CD4-positive, alpha-beta T cell treated with Interleukin-15 for 1 hour (primary cell): ENCODE measurements at places on chromosomes 7 and 10.

DNA sequence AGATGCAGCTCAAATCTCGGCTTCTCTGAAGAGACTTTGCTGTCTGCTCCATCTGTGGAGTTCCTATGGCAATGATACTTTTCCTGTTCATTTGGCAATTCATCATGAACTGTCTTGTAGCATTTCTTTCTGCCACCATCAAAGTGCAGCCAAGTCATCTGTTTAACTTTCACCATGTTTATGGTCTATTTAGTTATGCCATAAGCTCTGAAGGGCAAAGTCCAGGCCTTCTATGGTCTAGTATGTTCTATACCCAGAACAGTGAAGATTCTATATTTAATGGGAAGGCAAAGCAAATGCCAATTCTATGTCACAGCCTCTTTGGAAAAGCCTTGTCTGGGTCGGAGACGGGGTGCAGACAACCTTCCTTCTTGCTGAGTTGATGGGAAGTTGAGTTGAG is 472.6 kb downstream of the PLXNA4 start:
- DNase-seq: no peak

GRCh38 chr7:121608785-121609184 is 212.7 kb upstream of the FAM3C start:
- no peak for DNase-seq

DNA sequence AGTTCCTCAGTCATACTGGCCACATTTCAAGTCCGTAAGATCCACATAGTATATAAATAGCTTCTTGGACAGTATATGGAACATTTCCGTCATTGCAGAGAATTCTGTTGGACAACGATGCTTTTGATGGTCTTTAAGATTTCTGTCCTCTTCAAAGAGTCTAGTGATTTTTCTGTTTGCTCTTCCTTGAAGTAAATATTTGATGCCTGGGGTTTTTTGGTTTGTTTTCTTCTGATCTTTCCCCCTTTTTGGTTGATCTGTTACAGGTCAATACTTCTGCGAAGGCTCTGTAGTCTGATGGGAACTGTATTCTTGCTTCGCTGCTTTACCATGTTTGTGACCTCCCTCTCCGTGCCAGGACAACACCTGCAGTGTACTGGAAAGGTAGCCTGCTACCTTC is 42.3 kb upstream of the VDAC2 start:
- no peak for DNase-seq

DNA sequence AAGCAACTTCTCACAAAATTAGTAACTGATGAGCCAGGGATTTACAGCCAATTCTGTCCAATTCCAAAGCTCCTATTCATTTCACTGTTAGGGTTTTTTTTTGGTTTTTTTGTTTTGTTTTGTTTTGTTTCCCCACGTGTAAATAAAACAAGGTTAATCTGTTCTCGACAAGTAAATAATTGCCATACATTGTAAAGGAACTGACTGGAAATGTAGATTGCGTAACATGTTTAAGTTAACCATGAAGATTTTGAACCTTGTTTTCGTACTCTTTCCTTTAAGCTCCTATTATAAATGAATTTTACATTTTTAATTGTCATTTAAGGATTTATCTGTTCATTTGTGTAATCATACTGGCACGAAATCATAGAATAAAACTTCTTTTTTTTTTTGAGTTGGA is 42.0 kb upstream of the FOXP2 start:
- no peak for DNase-seq

DNA sequence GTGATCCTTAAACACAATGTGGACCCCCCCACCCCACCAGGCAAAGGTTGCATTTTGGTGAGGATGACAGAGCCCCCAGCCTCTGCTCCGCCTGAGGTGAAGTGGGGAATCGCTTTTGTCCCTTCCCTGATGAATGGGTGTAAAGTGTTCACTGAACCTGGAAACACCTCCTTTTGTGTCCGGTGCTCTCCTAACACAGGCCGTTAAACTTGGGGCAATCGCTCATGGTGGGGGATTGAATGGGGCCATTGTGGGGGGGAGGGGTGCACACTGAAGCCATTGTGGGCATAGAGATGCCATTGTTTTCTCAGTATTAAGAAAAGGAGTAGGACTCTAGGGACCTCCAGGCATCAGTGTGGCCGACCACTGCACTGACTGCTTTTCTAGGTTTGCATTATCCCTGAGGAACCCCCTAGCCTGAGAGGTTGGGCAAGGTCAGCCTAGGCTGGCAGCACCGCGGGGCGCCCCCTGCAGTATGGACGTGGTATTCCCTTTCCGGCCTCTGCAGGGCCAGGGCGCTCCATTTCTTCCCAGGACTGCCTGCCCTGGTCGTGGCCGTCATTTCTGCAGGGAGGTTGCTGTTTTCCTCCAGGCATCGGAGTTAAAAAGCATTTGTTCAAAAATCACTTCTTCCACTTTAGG is 158.3 kb downstream of the TCF7L2 start:
- DNase-seq: no peak

- DNase-seq: no peak
Measured at GRCh38 chr10:18278181-18278580, 138.0 kb downstream of the CACNB2 start.

- DNase-seq: no peak
Measured at GRCh38 chr10:110459600-110459999, 38.1 kb upstream of the DUSP5 start.

DNA sequence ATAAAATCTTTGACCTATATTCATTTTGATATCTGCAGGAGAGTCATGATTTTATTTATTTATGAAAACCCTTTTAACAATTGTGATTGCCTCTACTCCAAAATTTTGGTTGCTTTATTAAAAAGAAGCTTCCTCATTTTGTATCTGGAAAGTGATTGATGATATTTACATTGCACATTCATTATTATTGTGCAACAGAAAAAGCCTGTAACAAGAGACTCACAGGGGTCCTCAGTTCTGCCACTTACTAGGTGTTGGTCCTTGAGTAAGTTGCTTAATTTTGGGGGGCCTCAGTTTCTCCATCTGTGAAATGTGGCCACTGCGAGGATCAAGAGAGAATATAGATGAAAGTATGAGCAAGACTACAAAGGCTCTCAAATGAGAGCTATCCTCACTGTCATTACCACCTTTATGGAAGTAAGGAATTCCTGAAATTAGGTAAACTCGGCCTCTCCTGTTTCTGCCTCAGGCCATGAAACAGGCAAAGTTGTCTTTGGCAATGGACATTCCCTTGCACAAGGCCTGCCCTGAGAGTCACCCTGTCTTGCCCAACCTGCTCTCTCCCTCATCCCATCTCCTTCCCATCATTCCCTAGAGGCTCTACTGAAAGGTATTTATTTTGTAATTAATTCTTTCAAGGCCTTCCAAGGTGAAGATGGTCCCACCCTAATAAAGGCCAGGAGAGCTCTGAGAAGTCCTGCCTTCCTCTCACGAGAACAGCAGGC is 66.1 kb upstream of the ABLIM1 start:
- no peak for DNase-seq

DNA sequence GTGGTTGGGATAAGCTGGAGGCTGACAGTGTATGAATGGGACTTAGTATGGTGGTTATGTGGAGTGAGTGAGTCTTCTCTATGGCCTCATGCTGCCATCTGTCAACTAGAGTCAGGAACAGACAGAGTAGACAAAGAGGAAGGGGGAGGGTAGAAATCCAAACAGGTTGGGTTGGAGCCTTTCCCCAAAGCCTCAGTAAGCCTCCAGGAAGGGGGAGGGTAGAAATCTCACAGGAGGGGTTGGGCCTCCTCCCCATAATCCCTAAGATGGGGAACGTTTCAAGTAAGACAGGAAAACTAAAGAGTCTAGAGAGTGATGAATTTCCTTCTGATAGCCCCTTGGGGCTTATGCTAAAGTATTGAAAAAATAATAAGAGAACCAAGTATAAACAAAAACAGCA is 2.0 kb upstream of the AKR1B15 start:
- DNase-seq: no peak

- DNase-seq: no peak
Measured at GRCh38 chr7:102080019-102080433, 206.6 kb upstream of the SH2B2 start.

GRCh38 chr7:112143136-112143535 is 63.1 kb downstream of the DOCK4 start:
- DNase-seq: no peak

DNA sequence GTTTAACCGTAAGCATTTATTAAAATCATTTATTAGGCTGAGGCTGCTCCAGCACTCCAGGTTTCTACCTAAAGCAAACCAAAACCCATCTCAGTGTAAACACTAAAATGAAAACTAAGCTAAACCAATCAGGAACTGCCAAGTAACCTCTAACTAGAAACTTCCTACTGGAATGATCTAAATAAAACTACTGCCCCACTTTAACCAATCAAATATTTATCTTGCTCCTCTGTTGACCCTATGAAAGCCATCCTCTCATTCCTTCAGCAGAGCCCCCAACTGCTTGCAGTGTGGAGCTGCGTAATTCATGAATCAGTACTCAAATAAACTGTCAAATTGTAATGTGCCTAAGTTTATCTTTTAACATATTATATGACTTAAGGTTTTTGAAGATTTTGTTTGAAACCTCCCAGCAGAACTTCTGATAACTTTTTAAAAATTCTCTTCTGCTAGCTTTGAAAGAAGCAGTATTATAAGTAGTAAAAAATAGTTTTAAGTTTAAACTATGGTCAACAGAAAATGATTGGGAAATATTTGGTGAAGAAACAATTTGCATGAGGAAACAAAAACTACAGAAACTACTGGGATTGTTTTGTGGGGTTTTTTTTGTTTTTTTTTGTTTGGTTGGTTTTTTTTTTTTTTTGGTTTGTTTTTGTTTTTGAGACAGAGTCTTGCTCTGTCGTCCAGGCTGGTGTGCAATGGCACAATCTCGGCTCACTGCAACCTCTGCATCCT is 47.4 kb downstream of the GPR37 start:
- no peak for DNase-seq

GRCh38 chr7:148503900-148504487 is 86.6 kb upstream of the C7orf33 start:
- DNase-seq: no peak

GRCh38 chr10:88989824-88990383 is 694 bp upstream of the FAS start:
- peak; percentile 22 for DNase-seq

- no peak for DNase-seq
Measured at GRCh38 chr7:516606-517456, 2.8 kb downstream of the PDGFA start.

DNA sequence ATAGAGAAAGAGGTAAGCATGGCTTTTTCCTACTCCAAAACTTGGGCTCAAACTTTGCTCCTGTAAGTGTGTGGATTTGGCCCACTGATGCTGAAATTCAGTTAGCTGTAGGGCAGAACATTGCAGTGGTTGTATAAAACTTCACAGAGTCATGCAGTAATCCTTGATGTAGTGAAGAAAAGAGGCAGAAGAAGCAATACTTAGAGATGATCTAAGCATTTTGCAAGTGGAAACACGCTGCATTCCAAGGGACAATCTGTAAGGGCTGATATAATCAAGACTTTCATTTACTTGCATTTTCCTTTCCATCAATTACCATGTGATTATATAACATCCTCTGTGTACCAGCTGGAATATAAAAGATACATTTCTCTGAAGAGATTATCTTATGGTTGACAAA is 338.8 kb downstream of the DNAJB9 start:
- no peak for DNase-seq

- DNase-seq: no peak
Measured at GRCh38 chr10:23284155-23284554, 60.4 kb downstream of the C10orf67 start.

DNA sequence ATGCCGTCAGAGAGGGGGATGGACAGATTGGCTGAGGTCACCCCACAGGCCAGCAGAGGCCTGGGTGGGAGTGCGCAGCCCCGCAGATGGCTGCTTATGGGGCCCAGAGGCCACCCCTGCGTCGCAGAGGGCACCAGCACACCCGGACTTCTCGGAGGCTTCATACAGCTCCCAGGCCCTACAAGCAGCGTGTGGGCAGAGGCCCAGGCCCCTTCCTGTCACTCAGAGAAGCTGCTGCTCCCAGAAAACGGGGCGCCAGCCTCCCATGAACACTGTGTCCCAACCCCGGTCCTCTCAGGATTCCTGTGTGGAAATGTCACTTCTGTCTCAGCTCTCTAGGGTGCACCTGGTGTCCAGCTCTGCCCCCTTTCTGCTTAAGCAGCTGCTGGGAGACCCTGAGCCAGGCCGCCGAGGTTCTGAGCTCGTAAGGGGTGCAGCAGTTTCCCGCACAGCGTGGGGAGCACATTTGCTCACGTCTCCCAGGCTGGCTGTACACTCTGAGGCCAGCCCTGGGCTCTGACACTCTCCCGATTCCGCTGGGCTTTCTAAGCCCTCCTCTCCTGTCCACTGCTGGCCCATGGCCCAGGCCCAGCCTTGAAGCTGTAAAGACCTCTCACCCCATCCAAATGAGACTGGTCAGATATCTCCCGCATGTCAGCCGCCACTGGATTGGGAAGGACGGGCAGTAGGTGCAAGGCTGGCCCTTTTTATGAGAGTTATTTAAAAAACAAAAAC is 6.8 kb downstream of the GPR146 start:
- no peak for DNase-seq

GRCh38 chr7:34036051-34036920 is 130.9 kb downstream of the BMPER start:
- no peak for DNase-seq

- DNase-seq: no peak
Measured at GRCh38 chr10:79940431-79940830, 8.5 kb downstream of the SFTPD start.

DNA sequence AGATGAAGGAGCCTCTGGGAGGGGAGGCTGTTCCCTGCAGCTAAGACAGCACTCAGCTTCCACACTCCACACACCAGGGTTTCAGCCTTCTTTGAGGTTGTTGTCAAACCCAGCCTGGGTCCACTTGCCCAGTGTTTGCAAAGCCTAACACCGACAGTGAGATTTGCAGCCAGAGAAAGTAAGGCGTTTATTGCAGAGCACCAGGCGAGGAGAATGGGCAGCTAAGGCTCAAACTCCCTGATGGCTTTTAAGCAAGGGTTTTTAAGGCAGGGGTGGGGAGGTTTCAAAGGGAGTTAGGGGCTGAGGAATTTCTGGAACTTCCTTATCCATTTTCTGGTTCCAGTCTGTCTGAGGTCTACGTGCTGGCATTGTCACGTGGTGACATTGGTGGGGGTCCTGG is 4.7 kb upstream of the ZNF775 start:
- no peak for DNase-seq

- DNase-seq: no peak
Measured at GRCh38 chr7:24717694-24718320, 39.5 kb downstream of the GSDME start.

- DNase-seq: no peak
Measured at GRCh38 chr7:47636081-47636432, 54.1 kb upstream of the TNS3 start.

- no peak for DNase-seq
Measured at GRCh38 chr7:131899271-131900030, 343.0 kb upstream of the PODXL start.

DNA sequence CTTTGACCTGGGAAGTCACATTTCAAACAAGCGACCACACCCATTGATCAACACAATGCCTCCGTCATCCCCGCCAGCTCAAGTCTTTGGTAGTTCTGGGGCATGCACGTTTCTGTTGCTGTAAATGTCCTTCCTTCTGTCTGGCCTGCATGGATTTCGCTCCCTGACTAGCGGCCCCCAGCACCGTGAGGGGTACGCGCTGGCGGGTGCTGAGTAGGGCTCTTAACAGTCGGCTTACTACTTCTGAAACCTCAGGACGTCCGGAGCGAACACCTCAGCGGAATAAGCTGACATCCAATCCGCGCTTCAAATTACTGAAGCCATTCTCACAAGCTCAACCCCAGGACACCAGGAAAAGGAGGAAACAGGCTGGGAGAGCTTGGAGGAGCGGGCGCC is 505 bp downstream of the NUDCD3 start:
- peak; percentile 48 for DNase-seq
